ENCODE measurements at places on chromosomes 1 and 21.

GRCh38 chr1:234521836-234522235 is 42.9 kb upstream of the TARBP1 start:
- no peak for DNase-seq

GRCh38 chr1:149849111-149849946 is 50.0 kb upstream of the BOLA1 start:
- no peak for DNase-seq

DNA sequence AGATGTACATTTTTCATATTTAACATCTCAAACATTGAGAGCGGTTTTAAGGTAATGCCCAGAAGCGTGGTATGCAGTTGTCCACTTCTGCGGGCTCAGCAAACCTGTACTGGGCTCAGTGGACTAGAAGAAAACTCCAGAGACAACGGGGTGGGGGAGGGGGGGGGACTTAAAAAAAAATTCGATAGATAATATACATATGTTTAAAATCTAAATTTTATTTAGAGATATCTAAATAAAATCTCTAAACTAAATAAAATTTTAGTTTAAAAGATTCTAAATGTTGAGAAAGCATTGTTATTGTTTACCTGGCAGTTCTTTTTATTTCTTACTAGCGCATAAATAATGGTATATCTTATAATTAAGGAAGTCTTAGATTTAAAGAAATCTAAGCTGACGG is 1.1 kb upstream of the IL12RB2 start:
- no peak for DNase-seq

GRCh38 chr21:43328958-43329691 is 97.8 kb downstream of the SIK1 start:
- no peak for DNase-seq

DNA sequence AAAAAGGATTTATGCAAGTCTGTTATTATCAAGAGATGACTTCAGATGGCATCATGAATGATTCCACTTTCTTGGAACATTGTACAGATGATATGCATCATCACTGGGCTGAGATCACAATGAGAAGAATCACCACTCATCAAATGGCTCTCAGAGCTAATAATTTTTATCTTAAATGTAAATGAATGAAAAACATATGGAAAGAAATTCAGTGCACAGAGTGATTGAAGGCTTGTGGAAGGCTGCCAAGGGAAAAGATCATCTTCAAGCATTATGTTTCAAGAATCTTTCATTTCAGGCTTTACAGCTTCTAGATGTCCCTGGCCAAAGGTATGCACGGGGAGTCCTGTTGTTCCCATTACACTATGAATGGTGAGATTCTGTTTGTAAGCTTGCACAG is 955.7 kb downstream of the TTLL7 start:
- no peak for DNase-seq

GRCh38 chr1:30818568-30819243 is 61.1 kb upstream of the LAPTM5 start:
- DNase-seq, result no peak

DNA sequence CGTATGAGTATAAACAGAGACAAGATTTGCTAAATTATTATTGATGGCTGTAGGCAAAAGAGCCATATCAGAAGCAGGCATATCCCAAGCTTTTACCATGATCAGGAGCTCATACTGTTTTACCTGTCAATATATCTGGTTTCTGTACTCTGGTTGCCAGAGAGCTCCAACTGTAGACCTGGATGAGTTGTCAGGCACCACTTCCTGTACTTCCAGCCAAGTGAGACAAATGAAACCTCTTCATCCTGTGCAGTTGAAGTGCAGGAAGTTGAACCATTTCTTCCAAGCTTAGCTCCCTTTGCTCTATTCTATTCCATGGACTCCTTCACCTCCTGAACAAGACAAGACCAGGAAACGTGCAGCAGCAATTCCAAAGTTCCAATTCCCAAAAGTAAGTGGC is 115.6 kb downstream of the ZNF281 start:
- DNase-seq, result no peak

Data from stimulated activated CD8-positive, alpha-beta memory T cell treated with anti-CD3 and anti-CD28 coated beads, Interleukin-4, amount 100 ng/mL, for 24 hours (primary cell).